Osteocyte (in vitro differentiated cells): ENCODE measurements at places on chromosomes 7 and 10. TPM values are rescaled to one million over a fixed set of nuclear protein-coding genes. Genes with fewer than 3 reads are reported as not detected.

The UNC5B gene
- total RNA-seq = 13.0 and 13.1 TPM in 2 replicates

DNA sequence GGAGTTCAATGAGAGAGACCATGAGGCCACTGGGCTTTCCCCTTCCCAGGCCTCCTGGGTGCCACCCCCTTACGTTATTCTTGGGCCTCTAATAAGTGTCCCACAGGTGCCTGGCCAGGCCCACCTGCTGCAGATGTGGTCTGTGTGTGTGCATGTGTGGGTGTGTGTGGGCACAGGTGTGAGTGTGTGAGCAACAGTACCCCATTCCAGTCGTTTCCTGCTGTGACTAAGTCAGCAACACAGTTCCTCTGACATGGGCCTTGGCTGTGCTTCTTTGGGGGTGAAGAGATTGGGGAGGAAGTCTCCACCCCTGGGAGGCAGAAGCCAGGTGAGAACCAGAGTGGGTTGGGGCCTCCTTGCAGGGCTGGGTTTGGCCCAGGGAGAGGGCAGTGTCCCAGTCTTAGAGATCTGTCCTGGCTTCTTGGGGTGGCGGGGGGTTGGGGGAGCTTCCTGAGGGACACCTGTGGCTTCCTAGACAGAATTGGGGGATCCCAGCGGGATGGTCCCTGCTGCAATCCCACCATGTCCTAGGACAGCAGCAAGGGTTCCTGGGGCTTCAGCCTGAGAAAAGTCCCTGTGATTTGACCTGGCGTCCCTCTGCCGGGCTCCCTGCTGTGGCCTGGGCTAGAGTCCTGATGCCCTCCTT is 4.1 kb upstream of the PILRB start:
- DNase-seq = no peak

DNA sequence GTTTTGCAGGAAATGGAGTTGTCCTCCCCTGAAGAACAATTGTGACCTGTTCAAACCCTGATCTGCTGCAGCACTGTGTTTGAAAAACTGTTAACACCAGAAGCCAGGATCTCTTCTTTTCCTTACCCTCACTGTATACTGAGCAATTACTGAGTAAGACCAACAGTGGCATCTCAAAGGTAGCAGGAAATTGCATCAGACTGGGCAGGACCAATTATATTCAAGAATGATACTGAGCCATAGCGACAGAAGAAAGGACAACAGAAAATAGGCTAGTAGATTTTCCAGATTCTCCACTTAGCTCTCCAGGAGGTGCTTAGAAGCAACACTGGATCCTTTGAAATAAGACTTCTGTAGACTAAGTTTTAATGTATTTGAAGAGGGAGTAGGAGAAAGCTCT is 57.4 kb upstream of the INHBA start:
- DNase-seq = no peak

- DNase-seq = no peak
Measured at GRCh38 chr10:17871036-17871435, 61.9 kb downstream of the MRC1 start.

- no peak for DNase-seq
Measured at GRCh38 chr10:7826971-7827370, 8.7 kb downstream of the TAF3 start.

DNA sequence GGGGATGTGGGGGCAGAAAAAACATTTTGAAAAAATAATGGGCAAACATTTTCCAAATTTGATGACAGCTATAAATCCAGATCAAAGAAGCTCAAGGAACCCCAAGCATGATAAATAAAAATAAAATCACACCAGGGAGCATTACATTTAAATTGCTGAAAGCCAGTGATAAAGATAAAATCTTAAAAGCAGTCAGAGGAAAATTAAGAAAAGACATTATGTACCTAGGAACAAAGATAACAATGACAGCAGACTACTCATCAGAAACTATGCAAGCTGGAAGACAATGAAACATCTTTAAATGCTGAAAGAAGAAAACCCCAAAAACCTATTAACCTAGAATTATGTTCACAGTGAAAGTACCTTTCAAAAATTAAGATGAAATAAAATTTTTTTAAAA is 23.3 kb downstream of the NEUROG3 start:
- DNase-seq = no peak
